ENCODE measurements at places on chromosomes 3 and 15.

DNA sequence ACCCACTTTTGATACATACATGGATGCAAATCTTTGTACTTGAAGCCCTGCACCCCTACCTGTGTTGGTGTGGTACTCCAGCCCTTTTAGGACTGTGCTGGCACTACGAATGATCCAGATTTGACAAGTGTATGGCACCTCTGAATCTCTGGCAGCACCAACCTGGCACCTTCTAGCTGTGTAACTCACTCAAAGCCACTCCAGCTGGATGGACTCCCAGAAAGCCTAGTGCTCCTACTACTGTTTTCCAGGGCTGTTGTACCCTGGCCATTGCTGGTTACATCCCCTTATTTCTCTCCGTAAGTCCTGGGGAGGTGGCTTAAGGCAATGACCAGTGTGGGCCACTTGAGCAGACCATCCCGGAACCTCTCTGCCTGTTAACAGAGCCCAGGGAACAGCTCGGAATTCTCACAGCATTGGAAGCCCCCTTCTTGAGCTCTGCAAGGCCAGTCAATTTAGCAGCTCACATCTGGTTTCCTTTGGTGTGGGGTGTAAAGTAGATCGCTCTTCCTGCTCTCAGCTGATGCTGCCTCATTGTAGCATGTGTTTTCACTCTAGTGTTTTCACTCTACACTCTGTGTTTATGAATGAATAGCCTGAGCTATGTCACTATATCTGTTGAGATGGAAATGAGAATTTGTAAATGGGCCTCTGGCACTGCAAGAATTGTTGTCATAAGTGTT, 12.2 kb downstream of the CALML4 start:
- no peak for DNase-seq

DNA sequence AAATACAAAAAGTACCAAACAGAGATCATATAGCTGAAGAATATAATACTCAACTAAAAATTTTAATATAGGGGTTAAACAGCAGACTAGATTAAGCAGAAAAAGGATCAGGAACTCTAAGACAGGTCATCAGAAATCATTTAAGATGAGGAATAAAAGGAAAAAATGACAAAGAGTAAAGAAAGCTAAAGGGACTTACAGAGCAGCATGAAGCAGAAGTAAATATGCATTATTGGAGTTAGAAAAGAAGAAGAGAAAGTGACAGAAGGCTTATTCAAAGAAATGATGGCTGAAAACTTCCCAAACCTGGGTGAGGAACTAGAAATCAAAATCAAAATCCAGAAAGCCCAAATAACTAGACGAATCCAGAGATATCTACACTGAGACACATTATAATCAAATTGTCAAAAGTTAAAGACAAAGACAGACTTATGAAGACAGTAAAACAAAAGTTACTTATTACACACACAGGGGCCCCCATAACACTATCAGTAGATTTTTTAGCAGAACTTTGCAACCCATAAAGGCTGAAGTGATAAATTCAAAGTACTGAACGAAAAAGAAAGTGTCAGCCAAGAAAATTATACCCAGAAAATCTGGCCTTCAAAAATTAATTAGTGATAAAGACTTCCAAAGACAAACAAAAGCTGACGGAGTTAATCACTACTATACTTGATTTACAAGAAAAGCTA, 95.6 kb downstream of the SCAPER start:
- DNase-seq: no peak

- DNase-seq: no peak
These were observed 43.6 kb downstream of the ROBO1 start for GRCh38 chr3:79724206-79724605.

DNA sequence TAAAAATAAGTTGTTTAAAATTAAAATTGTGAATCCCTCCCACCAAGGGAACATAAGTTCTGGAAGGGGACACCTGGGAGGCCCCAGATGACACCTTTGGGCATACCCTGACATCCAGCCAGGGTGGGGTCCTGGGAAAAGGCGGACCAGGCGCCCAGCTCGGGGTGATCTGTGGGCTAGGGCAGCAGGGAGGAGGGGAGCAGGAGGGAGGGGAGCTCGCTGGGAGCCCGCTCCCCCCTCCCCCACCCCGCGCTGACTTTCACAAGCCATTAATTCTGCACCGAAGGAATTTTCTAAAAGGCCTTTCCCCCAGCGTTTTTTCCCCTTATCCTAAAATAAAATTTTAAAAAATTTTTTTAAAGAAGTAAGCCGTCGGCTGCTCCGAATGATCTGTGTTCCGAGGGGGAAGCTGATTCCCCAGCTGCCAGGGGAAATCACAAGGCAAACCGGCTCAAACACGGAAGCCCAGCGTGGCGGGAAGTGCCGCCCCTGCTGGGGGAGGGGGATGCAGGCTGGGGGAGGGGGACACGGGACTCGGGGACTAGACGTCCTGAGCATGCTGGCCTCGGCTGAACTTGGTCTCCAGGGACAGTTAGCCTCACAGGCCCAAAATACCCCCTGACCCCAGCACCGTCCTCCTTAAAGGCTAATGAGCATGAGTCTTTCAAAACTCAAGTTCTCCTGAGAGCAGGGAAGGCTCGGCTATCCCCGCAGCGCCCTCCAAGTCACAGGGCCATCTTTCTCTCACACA, 13.9 kb downstream of the PLXND1 start:
- no peak for DNase-seq

GRCh38 chr3:28698706-28699105, 350.1 kb upstream of the AZI2 start:
- no peak for DNase-seq

GRCh38 chr3:47522082-47522987, 8.8 kb upstream of the ELP6 start:
- peak; percentile 66 for DNase-seq

DNA sequence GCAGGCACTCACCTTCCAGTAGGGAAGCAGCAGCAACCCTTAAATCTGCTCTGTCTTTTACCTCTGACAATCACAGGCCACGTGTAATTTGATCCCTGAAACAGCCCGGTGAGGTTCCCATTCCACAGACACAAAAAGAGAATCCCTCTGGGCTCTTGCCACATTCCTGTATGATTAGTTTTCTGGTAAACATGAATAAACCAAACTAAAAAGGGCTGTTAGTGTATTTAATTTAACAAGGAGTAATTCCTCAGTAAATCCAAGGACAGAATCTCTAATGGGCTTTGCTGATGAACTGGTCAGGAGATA, 186.9 kb downstream of the FAM43A start:
- no peak for DNase-seq

GRCh38 chr3:140635276-140635675, 42.6 kb upstream of the TRIM42 start:
- DNase-seq: no peak

- DNase-seq: no peak
These were observed 70.9 kb upstream of the TMEM115 start for GRCh38 chr3:50430191-50430590.

- DNase-seq: no peak
These were observed 6.4 kb downstream of the AAGAB start for GRCh38 chr15:67248011-67248505.

GRCh38 chr3:125331243-125331642, 43.9 kb downstream of the ZNF148 start:
- DNase-seq: no peak

- DNase-seq: no peak
These were observed 39.9 kb downstream of the AMOTL2 start for GRCh38 chr3:134334231-134334900.

GRCh38 chr3:134094491-134094890, 64.8 kb upstream of the SLCO2A1 start:
- no peak for DNase-seq

DNA sequence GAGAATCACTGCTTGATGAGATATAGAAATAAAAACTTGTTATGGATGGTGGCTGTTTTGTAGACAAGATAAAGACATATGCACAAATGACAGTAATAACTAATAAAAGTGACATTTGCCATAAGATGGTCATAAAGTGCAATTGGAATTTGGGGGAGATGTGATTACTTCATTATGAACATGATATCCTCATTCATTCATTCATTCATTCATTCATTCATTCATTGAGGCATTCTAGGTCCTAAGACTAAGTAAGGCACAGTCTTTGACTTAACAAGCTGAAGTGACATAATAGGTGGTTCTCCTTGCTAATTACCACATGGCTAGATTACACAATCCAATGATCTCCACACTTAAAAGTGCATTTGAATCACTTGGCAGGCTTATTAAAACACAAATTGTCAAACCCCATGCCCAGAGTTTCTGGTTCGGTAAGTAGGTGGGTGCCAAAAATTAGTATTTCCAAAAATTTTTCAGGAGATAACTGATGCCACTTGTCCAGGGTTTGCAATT, 18.9 kb downstream of the RAP2B start:
- DNase-seq: no peak

- DNase-seq: no peak
These were observed 106.8 kb upstream of the SLC2A2 start for GRCh38 chr3:171133337-171133736.

DNA sequence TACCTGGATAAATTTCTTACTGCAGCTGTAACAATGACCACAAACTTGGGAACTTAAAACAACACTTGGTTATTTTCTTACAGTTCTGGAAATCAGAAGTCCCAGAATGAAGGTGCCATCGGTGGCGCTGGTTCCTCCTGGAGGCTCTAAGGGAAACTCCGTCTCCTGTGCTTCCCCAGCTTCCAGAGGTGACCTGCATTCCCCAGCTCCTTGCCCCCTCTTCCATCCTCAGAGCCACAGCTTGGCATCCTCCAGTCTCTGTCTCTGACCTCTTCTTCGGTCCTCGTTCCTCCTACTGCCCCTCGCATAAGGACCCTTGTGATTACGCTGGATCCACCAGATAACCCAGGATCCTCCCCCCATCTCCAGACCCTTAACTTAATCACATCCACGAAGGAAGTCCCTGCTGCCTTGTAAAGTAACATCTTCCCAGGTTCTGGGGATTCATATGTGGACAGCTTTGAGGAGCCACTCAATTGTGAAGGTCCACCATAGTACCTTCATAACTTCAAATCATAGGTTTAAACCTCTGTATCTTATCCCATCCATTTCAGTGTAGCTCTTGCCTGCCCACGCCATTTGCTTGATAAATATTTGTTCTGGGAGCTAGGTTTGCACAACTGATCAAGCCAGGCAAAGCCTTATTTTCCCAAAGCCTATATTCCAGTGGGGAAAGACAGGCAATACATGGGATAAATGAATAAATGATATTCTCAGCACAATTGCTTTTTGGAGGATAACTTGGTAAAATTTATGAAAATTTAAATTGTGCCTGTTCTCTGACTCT, 34.8 kb downstream of the KLF15 start:
- DNase-seq: no peak

GRCh38 chr3:136984837-136985236, 27.1 kb downstream of the IL20RB start:
- no peak for DNase-seq

DNA sequence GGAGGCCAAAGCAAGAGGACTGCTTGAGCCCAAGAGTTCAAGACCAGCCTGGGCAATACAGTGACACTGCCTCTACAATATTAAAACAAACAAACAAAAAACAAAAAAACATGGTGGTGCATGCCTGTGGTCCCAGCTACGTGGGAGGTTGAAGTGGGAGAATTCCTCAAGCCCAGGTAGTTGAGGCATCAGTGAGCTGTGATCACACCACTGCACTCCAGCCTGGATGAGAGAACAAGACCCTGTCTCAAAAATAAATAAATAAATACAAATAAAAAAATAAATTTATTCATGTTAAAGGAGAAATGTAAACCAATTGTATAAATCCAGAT, 200.6 kb downstream of the BCHE start:
- no peak for DNase-seq

GRCh38 chr3:143142354-143142753, 22.8 kb downstream of the CHST2 start:
- no peak for DNase-seq

GRCh38 chr3:41419809-41420208, 220.5 kb downstream of the CTNNB1 start:
- no peak for DNase-seq

DNA sequence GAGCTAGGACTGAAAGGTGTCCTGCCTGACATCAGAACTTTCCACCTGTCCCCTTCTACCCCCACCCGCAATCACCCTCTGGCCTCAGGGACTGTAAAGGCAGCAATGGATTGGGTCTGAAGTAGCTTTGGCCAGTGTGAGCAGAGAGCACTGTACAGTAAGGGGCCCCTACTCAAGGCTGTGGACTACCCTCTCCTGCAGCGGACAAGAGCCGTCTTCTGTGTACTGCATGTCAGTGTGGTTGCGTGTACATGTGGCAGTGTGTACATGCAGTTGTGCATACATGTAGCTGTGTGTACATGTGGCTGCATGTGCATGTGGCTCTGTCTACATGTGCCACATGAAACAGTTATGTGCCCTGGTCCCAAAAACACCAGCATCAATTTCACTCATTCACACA, 205.9 kb upstream of the LINGO1 start:
- no peak for DNase-seq

DNA sequence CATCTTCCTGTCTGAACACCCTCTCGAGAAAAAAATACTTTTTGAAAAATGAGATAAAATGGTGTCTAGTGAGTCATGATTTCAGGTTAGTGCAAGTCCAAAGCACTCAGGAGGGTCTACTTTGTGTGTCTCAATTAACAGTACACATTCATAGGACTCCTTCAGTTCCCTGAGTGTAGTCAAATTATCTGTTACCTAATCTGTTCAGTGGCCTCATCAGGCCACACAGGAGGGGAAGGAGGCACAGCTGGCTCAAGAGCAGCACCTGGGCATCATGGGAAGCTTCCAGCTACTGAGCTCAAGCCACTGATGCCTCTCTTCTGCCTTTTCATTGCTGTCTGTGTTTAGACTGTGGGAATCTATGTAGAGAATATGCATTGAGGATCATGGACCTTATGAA, 341.4 kb upstream of the SGO1 start:
- DNase-seq: no peak

GRCh38 chr15:31293655-31294054, 33.0 kb upstream of the KLF13 start:
- DNase-seq: no peak

DNA sequence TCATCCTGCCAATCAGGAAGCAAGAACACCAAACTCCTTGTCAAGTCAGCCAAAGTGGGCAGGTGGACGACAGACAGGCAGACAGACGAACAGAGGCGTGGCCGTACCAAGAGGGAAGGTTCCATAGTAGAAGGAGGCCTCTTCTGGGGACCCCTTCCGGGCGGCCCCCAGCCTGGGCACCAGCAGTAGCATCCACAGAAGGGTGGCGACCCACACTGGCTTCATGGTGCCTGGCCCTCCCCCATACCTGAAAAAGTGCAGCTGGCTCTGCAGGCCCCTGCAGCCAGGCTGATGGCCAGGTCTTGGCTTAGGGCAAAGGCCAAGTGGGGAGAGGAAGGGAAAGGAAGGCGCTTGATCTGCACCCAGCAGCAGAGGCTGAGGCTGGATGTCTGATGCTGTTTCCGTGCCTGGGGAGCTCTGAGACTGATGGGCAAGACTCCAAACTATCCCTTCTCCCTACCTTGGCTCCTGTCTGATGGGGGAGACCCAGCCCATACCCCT, 607 bp downstream of the LCTL start:
- no peak for DNase-seq

DNA sequence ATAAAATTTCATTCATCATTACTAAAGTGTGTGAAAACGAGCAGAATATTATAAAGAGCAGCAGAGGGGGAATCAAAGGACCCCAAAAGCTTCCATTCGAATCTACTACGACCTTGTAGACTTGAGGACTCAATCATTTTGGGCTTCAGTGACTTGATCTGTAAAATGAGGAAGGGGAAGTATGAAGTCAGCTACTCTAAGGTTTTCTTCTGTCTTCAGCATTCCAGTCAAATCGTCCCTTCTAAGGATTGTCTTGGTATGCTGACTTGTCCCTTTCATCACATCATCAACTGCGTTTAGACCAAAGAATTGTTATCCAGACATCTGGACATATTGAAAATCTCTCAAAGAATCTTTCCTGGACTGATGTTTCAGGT, 44.8 kb downstream of the PLD1 start:
- DNase-seq: no peak

GRCh38 chr3:157859541-157859940, 246.7 kb downstream of the SHOX2 start:
- DNase-seq: no peak

GRCh38 chr3:195260280-195260905, 10.6 kb downstream of the XXYLT1 start:
- no peak for DNase-seq
